Keratinocyte (primary cell): ENCODE measurements at places on chromosomes 3 and 15. TPM values are rescaled to one million over a fixed set of nuclear protein-coding genes. Genes with fewer than 3 reads are reported as not detected.

DNA sequence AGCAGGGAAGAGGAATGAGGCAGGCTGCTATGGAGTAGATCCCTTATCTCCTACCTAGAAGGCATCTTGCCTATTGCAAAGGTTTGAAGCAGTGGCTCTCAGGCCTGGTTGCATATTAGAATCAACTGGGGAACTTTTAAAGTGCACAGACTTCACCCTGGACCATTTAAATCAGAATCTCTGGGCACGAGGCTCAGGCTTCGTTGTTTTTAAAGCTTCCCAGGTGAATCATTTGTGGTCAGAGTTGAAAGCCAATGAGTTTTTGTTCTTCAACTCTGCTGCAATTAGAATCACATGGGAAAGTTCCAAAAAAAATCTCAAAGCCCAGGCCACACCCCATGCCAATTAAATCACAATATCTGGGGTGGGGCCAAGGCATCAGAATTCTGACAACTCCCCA lies 773.1 kb downstream of the AGBL1 start:
- no peak for DNase-seq
- no peaks in the 10 kb centered on the region for H3K36me3 ChIP-seq
- H3K4me3 ChIP-seq, result no peak overlapping the region

- DNase-seq, result no peak
- H3K4me3 ChIP-seq, result no peak overlapping the region
- H3K4me1 ChIP-seq, result peaks cover 15% of the 10 kb centered on the region
- H3K36me3 ChIP-seq, result no peaks in the 10 kb centered on the region
- no peak overlapping the region for H3K27ac ChIP-seq
Measured at GRCh38 chr3:59880717-59881116, 830.9 kb upstream of the CFAP20DC start.

GRCh38 chr3:86416334-86416733 lies 574.6 kb downstream of the VGLL3 start:
- DNase-seq, result no peak
- H3K4me3 ChIP-seq, result no peak overlapping the region
- no peaks in the 10 kb centered on the region for H3K4me1 ChIP-seq
- H3K27me3 ChIP-seq, result no peaks in the 10 kb centered on the region

GRCh38 chr15:95816591-95816990 lies 513.9 kb upstream of the NR2F2 start:
- no peak for DNase-seq
- no peaks in the 10 kb centered on the region for H3K27me3 ChIP-seq
- H3K27ac ChIP-seq, result no peak overlapping the region
- H3K4me1 ChIP-seq, result no peaks in the 10 kb centered on the region
- H3K4me3 ChIP-seq, result no peak overlapping the region

GRCh38 chr3:167521006-167521355 lies 47.1 kb upstream of the SERPINI2 start:
- no peak overlapping the region for H3K4me3 ChIP-seq
- H3K4me1 ChIP-seq, result no peaks in the 10 kb centered on the region
- no peak for DNase-seq
- no peaks in the 10 kb centered on the region for H3K27me3 ChIP-seq

GRCh38 chr3:188416041-188416440 lies 262.1 kb downstream of the LPP start:
- no peaks in the 10 kb centered on the region for H3K27me3 ChIP-seq
- no peak overlapping the region for H3K4me3 ChIP-seq
- no peaks in the 10 kb centered on the region for H3K36me3 ChIP-seq
- H3K27ac ChIP-seq, result no peak overlapping the region

- no peaks in the 10 kb centered on the region for H3K36me3 ChIP-seq
- no peaks in the 10 kb centered on the region for H3K27me3 ChIP-seq
- no peaks in the 10 kb centered on the region for H3K4me1 ChIP-seq
- H3K4me3 ChIP-seq, result no peak overlapping the region
- H3K27ac ChIP-seq, result no peak overlapping the region
Measured at GRCh38 chr15:78732634-78733033, 78.6 kb downstream of the ADAMTS7 start.

GRCh38 chr15:84911879-84912660 lies 27.6 kb downstream of the SLC28A1 start:
- DNase-seq, result no peak
- H3K27ac ChIP-seq, result peak overlapping the region; percentile 83
- H3K4me1 ChIP-seq, result peaks cover 31% of the 10 kb centered on the region
- H3K4me3 ChIP-seq, result no peak overlapping the region
- no peaks in the 10 kb centered on the region for H3K36me3 ChIP-seq
- H3K27me3 ChIP-seq, result no peaks in the 10 kb centered on the region

- no peaks in the 10 kb centered on the region for H3K36me3 ChIP-seq
- no peaks in the 10 kb centered on the region for H3K27me3 ChIP-seq
- no peak overlapping the region for H3K27ac ChIP-seq
- H3K4me3 ChIP-seq, result no peak overlapping the region
- H3K4me1 ChIP-seq, result no peaks in the 10 kb centered on the region
Measured at GRCh38 chr3:179927191-179927590, 109.5 kb downstream of the PEX5L start.

DNA sequence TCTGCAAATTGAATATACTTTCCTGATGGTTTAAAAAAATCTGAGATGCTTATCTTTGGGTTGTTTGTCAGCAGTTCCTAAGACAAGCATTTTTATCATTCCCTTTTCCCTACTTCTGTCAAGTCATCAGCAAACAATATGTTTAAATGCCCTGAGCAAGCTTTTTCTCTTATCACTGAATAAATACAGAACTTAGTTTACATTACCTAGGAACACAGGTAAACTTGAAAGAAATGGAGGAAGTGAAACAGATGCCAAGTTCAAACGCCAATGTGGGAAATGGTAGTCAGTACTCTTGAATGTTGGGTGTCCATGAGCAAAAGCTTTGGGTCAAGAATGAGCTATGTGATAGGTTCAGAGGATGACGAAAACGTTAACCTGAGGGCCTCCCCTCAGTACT lies 17.2 kb upstream of the TCAIM start:
- H3K4me1 ChIP-seq, result peaks cover 3% of the 10 kb centered on the region
- no peaks in the 10 kb centered on the region for H3K27me3 ChIP-seq
- no peaks in the 10 kb centered on the region for H3K36me3 ChIP-seq
- DNase-seq, result no peak

DNA sequence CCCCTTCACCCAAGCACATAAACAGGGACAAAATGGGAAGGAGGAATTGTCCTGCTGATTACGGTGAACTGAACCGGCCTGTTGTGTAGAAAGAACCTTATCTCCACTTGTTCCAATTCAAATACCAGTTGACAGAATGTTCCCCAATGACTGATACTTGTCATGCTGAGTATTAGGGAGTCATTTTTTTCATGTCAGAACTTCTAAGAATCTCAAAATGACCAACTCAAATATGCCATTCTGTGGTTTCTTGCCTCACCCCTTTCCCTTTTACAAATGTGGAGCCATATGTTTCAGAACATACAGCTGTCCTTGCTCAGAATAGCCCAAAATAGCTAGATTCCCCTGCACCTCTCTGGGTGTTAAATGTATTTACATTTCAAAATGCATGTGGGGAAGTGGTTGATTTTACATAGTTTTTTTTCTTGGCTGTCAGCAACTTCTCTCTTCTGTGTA lies 405.9 kb upstream of the TBL1XR1 start:
- peaks cover 54% of the 10 kb centered on the region for H3K4me1 ChIP-seq
- DNase-seq, result no peak
- peak overlapping the region; percentile 27 for H3K27ac ChIP-seq
- H3K27me3 ChIP-seq, result no peaks in the 10 kb centered on the region
- H3K4me3 ChIP-seq, result no peak overlapping the region

GRCh38 chr3:64318001-64318400 lies 92.7 kb upstream of the PRICKLE2 start:
- H3K4me1 ChIP-seq, result peaks cover 27% of the 10 kb centered on the region
- H3K36me3 ChIP-seq, result no peaks in the 10 kb centered on the region
- DNase-seq, result no peak
- no peak overlapping the region for H3K4me3 ChIP-seq

DNA sequence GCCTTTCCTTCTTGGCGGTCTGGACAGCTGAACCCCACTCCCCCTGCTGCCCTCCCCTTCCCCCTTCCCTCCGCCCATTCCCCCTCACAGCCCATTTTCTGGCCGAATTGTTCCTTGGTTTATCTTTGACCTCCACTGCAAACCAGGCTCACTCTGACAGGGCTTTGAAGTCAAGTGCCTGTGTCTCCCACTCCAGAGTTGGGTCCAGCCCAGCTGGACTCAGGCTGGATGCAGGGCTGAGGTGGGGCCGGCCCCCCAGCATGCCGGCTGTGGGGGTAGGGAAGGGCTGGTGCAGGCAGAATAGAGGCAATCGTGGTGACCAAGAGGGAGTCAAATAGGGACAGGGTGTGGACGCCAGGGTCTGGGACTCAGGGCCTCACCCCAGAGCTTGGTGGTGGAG lies 57.0 kb upstream of the MRPS22 start:
- H3K27ac ChIP-seq, result no peak overlapping the region
- no peaks in the 10 kb centered on the region for H3K36me3 ChIP-seq
- H3K4me1 ChIP-seq, result no peaks in the 10 kb centered on the region
- no peak overlapping the region for H3K4me3 ChIP-seq
- no peak for DNase-seq
- peaks cover 8% of the 10 kb centered on the region for H3K27me3 ChIP-seq

GRCh38 chr3:184015381-184016019 lies 2.2 kb downstream of the ABCC5 start:
- H3K4me3 ChIP-seq, result no peak overlapping the region
- H3K4me1 ChIP-seq, result peaks cover 18% of the 10 kb centered on the region
- no peak overlapping the region for H3K27ac ChIP-seq
- no peaks in the 10 kb centered on the region for H3K36me3 ChIP-seq
- DNase-seq, result no peak
- no peaks in the 10 kb centered on the region for H3K27me3 ChIP-seq

- H3K36me3 ChIP-seq, result no peaks in the 10 kb centered on the region
- H3K27ac ChIP-seq, result no peak overlapping the region
- H3K27me3 ChIP-seq, result no peaks in the 10 kb centered on the region
- no peaks in the 10 kb centered on the region for H3K4me1 ChIP-seq
Measured at GRCh38 chr15:83928878-83929418, 275.0 kb downstream of the ADAMTSL3 start.

DNA sequence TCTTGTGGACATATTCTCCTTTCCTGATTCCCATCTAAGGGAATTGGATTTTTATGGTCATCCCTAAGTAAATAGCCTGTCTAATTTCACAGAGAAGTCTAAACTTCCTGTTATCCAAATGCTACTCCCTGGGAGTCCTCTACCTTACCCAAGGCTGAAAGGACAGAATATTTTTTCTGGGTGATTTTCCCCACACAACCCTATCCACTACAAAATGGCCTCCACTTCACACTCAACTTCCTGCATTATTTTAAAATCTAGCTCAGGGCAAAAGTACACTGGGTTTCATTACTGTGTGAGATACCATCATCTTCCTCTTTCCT lies 77.5 kb upstream of the ABI3BP start:
- H3K4me1 ChIP-seq, result peaks cover 18% of the 10 kb centered on the region
- no peak overlapping the region for H3K4me3 ChIP-seq
- no peak for DNase-seq
- no peaks in the 10 kb centered on the region for H3K36me3 ChIP-seq

DNA sequence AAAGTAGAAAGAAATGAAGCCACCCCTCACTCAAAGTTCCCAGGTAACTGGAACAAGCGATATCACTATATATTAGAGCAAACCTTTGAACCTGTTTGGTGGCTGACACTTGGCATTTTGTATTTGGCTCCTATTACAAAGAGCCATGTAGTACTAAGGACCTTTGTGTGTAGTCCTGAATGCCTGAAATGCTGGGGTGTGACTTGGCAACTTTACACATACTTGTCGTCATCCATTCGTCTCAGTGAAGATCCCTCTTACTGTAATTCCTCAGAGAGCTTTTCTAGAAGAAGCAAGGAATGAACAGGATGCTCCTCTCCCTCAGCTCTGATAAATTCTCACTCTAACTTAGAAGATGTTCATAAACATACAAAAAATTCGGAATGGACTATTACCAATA lies 216.1 kb upstream of the CDIN1 start:
- no peak overlapping the region for H3K27ac ChIP-seq
- no peaks in the 10 kb centered on the region for H3K36me3 ChIP-seq
- H3K27me3 ChIP-seq, result no peaks in the 10 kb centered on the region
- H3K4me1 ChIP-seq, result peaks cover 3% of the 10 kb centered on the region
- H3K4me3 ChIP-seq, result no peak overlapping the region

DNA sequence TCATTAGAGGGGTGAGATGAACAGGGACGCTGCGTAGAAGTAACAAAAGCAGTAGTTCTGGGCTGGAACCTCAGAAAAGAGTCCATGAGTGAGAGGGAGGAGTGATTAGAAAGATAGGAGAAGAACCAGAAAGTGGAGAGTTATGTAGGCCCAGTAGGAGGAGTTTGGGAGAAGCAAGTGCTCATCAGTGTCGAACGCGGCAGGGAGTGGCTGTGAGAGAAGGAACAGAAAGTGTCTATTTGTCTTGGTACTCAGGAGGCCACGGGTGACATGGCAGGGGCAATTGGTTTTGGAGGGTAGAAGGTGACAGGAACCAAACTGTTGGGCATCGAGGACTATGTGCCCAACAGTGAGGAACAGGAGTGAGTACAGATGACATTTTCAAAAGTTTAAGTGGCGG lies 1.3 kb upstream of the INSYN1 start:
- H3K4me1 ChIP-seq, result no peaks in the 10 kb centered on the region
- no peak for DNase-seq
- peaks cover 79% of the 10 kb centered on the region for H3K27me3 ChIP-seq
- no peak overlapping the region for H3K4me3 ChIP-seq
- H3K36me3 ChIP-seq, result no peaks in the 10 kb centered on the region

DNA sequence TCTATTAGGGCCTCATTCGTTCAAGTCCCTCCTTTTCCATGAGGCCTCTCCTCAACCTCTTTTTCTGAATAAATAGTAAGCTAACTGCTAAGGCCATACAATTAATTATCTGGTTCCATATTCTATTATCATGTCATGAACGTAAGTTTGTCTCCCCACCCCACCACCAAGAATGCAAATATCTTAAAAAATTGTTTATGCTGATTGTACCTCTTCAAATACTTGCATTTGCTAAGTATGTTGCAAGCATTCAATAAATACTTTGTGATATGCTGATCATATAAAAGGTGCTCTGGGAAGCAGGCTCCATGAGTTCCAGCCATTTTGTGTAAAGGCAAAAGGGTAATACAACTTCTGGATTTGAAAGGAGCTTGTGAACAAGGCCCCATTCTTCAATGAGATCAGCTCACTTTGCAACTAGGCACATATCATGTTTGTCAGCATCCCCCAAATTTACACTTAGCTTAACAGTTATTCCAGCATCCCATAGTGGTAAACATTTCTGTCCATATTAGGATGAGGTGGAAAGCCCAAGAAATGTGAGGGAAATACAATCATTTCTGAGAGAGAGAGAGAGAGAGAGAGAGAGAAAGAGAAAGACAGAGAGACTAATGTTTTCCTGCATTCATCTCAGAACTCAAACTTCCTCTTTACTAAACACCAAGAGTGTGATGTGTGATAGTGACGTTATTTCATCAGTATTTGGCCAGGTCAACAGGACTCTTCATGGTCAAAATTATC lies 33.2 kb downstream of the SLC12A8 start:
- H3K27ac ChIP-seq, result no peak overlapping the region
- no peaks in the 10 kb centered on the region for H3K36me3 ChIP-seq
- H3K4me3 ChIP-seq, result no peak overlapping the region
- H3K4me1 ChIP-seq, result no peaks in the 10 kb centered on the region
- H3K27me3 ChIP-seq, result no peaks in the 10 kb centered on the region
- no peak for DNase-seq

The FEZF2 gene
- not detected in 3 replicates for polyA plus RNA-seq

The SKOR1 gene
- polyA plus RNA-seq, result 0.03 TPM in 2 of 3 replicates, not detected in the other

The ISL2 gene
- polyA plus RNA-seq, result not detected in 3 replicates

The KIF15 gene
- polyA plus RNA-seq, result 0.53 to 2.8 TPM (median 2.1 TPM) in 3 replicates

The HERC2 gene
- 12.4 to 16.2 TPM (median 14.9 TPM) in 3 replicates for polyA plus RNA-seq

The TIPIN gene
- polyA plus RNA-seq, result 3.4 to 11.9 TPM (median 9.3 TPM) in 3 replicates

The C3orf52 gene
- polyA plus RNA-seq, result 12.9 to 15.8 TPM (median 13.7 TPM) in 3 replicates

The POLG gene
- polyA plus RNA-seq, result 27.3 to 40.4 TPM (median 29.6 TPM) in 3 replicates

The ZNF717 gene
- polyA plus RNA-seq, result 10.4 to 16.7 TPM (median 15.5 TPM) in 3 replicates

The HIGD2B gene
- polyA plus RNA-seq, result not detected in 3 replicates

The UPK1B gene
- polyA plus RNA-seq, result 23.7 to 82.5 TPM (median 54.6 TPM) in 3 replicates

The ST6GAL1 gene
- 7.5 to 8.6 TPM (median 7.5 TPM) in 3 replicates for polyA plus RNA-seq

The SOX14 gene
- not detected in 3 replicates for polyA plus RNA-seq

The C2CD4A gene
- not detected in 3 replicates for polyA plus RNA-seq
